ENCODE measurements at places on chromosomes 6 and 20.
A peak's percentile ranks its signal among the peaks of the same experiment; 100 is the strongest.

DNA sequence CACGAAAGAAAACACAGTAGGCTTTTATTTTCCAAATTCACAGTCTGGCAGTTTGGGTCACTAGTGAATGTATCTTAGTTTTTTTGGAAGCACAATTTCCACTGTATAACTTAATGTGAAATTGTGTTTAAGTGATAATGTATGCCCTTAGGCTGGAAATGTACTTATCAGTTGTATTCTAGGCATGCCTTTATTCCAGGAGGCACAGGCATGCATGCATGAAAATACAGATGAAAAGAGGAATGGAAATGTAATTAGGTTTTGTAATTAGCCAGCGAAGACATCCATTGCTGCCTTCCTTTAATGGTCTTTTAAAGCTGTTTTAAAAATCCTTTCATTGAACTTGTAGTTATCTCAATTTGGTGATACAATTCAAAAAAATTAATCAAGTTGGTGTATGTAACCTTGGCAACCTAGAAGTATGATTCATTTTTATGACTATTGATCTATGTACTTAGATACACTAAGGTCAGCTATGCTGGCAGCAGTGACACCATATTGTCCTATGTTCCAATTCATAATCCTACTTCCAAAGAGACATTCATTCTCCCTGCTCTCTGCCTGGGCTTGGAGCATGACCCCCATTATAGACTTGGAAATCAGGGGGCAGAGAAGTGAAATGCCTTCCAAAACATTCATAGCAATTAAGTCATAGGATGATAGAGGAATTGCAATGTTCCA is 73.1 kb downstream of the SNAP25 start:
- DNase-seq = no peak

DNA sequence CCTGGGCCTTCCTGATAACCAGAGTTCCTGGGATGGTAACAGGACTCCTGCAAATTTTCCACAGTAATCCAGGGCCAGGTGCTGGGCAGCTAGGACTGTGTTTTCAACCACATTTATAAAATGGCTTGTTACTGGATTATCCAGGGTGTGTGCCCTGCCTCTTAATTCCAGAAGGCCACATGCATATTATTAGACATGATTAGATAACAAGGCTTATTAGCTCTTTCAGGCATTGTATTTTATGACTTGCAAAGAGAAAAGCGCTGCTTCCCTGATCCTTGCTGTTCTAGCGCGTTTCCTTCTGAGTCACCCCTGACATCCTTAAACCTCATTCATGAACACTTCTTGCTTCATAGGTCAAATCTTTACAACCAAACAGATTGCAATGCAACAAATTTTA is 208.6 kb downstream of the UST start:
- DNase-seq = no peak

- DNase-seq = no peak
These were observed 39.3 kb downstream of the DTNBP1 start for GRCh38 chr6:15623276-15624116.

DNA sequence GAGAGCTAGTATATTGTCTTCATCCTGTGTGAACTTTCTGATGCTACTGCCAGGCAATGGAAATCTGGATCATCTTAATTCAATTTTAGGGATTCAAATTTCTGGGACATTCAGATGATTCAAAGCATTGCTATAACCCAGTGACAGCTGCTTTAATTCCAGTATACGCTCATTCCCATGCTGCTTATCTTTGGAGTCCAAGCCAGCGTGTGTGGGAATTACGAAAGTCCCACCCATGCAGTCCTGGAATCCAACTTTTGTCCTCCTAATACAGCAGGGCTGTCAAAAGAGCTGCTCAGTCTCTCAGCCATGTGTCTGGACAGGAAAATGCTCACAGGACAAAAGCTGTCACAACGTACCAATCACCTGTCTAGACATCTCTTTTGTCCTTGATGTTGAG is 219.8 kb downstream of the LAMA2 start:
- DNase-seq = peak; percentile 84

DNA sequence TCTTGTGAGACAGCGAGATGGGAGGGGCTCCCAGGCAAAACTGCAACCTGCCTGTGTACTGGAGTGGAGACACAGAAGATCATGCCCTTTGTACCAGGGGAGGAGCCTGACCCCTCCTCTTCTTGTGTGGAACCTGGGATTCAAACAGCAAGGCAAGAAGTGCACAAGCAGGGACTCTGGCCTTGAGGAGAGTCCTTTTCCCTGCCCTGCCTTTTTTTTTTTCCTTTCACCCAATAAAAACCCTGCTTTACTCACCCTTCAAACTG is 251.8 kb upstream of the OPRM1 start:
- DNase-seq = no peak

DNA sequence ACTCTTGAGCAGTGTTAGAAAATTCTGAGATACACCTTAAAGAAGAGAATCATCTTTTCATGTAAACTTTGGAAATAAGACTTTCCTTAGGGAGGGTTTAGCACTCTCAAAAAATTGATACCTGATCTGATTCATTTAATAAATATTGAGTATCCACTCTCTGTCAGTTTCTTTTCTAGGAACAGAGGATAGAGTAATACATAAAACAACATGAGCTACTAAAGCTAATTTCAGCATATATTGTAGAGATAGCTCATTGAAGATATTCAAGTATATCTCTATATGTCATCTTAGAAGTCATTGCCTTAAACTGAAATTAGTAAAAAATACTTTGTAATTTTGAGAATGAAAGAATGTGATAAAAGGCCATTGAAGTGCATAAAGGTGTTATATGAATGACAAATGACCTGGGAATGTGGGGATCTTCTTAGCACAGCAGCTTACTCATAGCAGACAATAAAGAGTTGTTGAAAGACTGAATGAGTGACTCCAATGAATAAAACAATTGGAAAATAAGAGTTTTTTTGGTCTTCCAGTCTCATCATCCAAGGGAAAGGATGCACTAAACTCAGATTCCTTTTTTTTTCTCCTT is 29.2 kb downstream of the RHAG start:
- DNase-seq = no peak

DNA sequence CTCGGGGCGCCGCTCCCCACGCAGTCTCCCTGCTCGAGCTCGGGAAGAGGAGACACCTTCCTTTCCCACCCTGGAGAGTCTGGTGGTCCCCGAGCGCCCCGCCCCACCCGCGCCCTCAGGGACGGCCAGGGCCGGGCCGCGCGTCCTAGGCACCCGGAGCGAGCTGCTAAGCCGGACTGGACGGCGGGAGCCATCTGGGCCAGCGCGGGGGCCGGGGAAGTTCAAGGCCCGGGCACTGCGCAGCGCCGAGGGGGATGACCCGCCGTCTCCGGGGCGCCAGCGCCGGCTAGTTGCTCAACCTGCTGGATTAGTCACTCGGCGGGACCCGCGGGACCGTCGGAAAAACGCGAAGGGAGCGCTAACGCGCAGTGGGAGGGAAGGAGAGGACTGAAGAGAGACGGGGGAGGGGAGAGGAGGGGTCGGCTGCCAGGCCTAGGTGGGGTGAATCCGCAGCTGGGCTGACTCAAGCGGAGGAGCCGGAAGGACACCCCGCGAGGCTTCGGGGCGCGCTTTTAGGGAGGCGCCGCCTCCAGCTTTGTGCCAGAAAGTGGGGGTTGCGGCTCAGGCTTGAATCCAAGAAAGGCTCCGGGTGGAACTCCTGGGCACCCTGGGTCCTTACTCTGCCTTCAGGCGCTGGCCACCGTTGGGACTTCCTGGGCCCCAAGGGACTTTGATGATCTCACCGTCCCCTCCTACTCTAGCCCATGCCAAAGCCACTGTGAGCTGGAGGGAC is 75.7 kb upstream of the FOXP4 start:
- DNase-seq = peak; percentile 86

DNA sequence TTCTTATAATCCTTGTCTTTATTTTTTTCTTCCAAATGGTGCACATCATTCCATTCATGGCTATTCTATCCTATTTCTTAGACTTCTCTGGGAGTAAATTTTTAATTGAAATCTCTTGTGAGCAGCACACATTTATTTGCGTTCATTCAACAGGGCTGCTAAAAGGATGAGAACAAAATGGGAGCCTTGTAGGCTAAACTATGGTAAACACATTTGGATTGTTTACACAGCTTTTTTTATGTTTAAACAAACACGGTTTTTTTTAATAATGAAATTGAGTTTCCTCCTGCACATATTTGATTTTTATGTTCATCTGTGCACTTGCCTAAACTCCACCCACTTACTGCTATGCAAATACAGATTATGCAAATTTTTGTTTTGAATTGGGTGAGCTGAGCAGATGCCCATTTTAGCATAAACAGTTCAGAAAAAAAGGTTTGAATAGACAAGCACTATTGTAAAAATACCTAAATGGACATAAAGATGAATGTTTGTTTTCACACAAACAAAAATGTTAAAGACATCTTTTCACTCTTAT is 92.0 kb downstream of the OLIG3 start:
- no peak for DNase-seq

DNA sequence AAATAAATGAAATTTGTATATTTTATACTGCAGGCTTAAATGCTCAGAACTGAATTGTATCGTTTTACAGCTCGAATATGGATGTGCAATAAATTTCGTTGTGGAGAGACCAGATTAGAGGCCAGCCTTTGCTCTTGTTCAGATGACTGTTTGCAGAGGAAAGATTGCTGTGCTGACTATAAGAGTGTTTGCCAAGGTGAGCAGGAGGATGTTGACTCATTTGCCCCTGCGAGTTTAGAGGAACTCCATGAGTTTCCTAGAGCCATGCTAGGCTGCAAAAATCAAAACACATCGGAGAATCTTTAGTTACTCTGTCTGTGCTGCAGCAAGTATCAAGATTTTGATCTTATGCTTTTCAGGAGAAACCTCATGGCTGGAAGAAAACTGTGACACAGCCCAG is 15.4 kb downstream of the ENPP3 start:
- no peak for DNase-seq

DNA sequence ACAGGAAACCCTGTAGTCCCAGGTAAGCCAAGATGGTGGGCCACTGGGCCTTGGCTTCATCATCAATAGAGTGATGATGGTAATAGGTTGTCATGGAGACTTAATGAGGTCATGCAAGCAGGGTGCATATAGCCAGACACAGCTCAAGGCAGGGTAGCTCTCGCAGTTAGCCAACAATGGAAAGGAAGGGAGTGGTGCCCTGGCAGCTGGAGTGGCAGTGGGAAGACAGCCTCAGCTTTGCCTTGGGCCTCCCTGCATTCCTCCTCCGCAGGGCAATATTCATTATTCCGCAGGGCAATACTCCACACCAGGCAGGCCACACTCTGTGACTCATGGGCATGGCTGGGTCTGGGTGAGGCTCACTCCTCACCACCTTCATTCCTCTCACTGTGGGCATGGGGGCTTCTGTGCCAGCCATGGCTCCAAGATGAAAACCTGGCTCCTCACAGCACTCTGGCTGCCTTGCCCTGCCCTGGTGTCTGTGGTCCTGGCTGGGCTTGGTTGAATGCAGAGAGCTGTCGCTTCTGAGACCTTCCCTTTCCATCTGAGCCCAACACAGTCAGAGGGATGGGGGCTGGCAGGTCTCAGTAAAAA is 163.1 kb upstream of the PMEPA1 start:
- DNase-seq = peak; percentile 23

GRCh38 chr20:56527521-56527920 is 3.0 kb downstream of the FAM209A start:
- no peak for DNase-seq

GRCh38 chr6:117919275-117919674 is 12.2 kb downstream of the SLC35F1 start:
- DNase-seq = no peak

- DNase-seq = peak; percentile 64
These were observed 29.0 kb downstream of the SLC12A5 start for GRCh38 chr20:46057856-46058598.

DNA sequence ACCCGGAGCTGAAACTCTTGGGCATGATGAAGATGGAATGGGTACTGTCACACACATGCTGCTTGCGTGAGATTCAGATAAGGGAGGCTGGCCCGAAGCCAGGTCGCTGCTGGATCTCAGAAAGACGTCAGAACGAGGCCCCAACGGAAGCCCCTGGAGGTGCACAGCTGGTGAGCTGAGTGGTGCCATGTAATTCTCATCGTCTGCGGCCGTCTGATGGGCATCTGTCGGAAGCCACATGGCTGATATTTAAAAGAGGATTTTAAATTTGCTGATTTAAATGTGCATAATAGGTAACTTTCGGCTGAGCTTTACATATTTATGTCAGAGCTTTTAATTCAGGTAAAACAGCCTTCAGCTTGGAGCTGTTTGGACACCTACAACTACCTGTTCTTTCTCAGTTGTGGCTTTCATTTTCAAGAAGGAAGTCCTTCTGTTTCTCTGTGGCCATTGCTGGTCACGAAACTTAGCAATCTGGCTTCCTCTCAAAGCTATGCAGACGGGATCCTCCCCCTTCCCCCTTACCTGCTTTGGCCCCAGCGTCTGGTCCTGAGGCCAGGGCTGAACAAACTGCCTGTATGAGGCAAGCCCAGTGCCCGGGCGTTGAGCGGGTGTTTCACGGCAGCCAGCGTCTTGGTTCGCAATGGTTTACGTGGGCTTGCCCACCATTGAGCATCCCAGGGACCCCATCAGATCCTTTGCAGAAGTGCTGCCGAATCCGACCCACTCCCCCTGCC is 9.2 kb downstream of the SLCO4A1 start:
- DNase-seq = no peak

- DNase-seq = no peak
These were observed 33.4 kb downstream of the TRAF3IP2 start for GRCh38 chr6:111572216-111572706.
